ENCODE measurements at places on chromosomes 6 and 20.
A peak's percentile ranks its signal among the peaks of the same experiment; 100 is the strongest.

DNA sequence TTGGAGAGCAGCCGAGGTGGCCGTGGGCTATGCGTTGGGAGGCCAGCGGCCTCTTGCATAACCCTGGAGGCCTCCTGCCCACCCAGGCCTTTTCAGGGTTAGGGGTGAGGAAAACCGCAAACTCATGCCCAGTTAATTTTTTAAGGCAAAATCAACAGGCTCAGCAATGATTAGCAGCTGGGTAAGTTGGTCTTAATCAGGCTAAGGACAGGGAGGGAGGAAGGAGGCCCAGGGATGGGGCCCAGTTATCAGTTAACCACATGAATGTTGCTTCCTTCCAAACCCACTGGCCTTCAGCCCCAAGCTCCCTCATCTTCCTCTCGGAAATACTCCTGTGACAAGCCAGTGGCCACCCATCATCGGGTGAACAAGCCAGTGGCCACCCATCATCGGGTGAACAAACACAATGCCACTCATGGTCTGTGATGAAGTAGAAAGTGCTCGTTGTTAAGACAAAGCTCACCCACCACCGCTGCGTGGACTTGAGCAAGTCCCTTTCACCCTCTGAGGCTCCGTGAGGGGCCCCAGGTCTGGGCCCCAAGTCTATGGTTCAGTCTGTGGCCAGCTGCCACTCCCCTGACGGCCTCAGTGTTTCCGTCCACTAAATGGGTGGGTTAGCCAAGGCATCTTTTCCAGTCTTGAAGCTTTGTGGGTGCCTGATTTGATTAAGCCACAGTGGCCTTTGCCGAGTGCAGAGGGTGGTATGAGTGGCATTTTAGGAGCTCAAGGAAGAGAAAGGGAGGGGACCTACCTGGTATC, 39.4 kb downstream of the HNF4A start:
- DNase-seq: no peak

GRCh38 chr6:52964318-52964717, 30.8 kb downstream of the GSTA4 start:
- DNase-seq: no peak

DNA sequence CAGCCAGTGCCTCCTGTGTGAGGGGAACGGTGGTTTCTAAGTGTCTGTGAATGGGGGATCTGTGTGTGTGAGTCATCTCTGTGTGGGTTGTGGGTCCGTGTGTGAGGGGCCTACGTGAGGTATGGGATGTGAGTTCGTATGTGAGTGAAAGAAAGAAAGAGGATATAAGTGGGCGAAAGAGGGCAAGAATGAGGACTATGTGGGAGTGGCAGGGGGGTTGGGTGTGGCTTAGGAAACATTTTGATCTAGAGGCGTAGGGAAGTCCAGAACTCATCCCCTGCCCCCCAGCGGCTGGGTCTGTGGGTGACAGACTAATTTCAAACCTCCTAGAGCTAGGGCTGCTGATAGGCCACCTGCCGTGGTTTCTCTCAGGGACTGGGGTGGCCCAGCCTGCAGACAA, 35.5 kb downstream of the DHX35 start:
- DNase-seq: peak; percentile 15

- DNase-seq: no peak
Measured at GRCh38 chr20:58330687-58331086, 21.2 kb downstream of the RAB22A start.

DNA sequence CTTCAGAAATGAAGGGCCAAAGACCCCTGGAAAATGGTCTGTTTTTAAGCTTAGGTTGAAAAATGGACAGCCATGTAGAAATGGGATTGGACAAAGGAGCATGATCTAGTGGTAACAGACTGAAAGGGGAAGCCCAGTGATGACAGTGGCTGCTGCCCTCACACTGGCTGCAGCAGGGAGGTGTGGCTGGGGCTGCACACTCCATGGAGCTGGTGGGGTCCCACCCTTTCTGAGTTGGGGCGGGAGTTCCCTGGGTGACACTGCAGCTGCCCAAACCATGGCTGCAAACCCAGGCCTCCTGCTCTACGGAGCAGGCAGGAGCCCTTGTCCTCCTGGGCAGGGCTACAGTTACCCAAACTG, 8.5 kb upstream of the PACSIN1 start:
- DNase-seq: no peak

DNA sequence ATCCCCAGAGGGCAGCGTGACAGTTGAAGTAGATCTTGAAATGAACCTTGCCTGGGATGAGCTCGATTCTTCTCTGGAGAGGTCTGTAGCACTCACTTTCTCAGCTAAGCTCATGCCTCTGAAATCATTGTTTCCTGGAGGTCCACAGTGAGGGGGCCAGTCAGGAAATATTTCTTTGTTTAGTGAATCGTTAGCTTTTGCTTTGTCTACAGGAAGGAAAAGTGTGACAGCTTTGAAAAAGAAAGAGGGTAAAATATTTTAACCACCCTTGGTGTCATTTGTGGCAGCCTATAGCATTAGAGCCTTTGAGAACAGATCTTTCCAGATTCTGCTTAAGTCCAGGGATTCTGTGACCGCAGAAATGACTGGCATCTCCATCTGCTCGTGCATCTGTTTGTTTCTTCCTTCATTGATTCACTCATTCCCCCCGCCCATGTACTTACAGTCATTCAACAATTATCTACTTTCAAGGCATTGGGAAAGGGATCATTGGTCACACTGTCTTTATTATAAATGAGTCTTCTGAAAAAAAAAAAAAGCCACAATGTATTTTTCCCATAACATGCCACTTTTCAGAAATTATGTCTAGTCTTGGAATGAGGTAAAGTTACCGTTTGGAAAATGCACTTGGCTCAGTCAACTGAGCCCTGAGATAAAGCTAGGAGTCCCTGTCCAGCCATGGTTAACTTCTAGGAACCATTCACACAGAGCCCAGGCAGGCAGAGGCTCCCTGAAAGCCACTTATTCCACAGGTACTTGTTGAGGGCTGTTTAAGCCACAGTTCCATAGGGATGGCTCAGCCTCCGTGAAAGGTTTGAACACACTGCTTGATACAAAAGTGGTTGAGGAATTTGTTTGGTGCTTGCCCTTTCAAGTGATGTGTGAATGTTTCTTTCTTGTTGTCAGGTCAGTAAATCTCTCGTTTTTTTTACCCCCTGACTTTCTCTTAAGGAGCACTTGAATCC, 86.0 kb downstream of the TIAM2 start:
- no peak for DNase-seq

GRCh38 chr6:17817763-17818162, 111.0 kb upstream of the NUP153 start:
- DNase-seq: no peak

DNA sequence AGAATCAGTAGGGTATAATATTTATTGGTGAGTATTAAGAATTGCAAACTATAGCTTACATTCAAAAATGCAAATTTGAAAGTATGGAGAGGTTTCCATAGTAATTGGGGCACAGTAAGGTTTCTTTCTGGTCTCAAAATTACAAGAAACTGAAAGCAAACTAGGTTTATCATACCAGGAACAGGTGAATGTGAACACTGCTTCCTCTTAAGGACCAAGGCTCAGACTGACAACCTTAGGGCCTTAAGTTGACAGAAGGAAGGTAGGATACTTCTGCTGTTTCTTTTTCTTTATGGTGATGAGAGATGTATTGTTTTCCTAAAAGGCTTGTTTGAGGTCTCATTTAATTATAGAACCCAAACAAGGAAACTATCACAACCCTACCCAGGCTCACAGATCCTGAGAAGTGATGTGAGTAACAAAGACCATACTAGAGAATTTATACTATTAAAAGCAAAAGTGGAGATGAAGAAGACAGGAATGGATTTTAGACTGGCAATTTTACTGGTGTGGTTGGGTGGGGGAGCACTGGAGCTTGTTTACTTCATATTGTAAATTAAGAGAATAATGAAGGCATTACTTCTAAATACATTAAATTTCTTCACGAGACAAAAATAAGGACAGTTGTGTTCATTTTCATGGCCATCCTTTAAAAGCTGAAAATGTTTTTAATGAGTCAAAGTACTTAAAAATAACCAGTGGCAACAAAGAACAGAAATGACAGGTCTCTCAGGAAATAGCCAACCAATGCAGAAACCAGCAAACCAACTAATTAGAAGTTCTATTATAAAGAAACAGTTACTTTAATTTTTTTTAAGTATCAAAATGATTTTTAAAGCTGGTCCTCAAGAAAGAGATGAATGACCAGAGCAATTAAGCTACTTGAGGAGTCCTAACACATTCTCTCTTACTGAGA, 21.3 kb downstream of the STAU1 start:
- no peak for DNase-seq
